ENCODE measurements at places on chromosomes 4 and X.

DNA sequence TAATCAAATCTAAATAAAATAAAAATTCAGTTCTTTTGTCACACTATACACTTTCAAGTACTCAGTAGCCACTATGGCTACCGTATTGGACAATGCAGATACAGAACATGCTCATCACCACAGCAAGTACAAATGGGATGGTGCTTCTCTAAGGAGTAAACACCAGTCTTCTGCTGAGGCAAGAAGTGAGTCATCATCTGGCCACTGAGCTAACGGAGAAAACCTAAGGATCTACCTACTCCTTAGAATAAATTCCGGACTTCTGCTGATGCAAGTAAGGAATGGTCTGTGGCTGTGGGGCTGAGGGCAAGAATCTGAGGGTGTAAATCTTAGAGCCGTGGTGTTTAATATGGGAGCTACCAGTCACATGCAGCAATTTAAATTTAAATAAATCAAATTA is 11.3 kb upstream of the RBMXL3 start:
- DNase-seq, result no peak

- no peak for DNase-seq
Measured at GRCh38 chrX:10077425-10078188, 79.2 kb upstream of the CLCN4 start.

DNA sequence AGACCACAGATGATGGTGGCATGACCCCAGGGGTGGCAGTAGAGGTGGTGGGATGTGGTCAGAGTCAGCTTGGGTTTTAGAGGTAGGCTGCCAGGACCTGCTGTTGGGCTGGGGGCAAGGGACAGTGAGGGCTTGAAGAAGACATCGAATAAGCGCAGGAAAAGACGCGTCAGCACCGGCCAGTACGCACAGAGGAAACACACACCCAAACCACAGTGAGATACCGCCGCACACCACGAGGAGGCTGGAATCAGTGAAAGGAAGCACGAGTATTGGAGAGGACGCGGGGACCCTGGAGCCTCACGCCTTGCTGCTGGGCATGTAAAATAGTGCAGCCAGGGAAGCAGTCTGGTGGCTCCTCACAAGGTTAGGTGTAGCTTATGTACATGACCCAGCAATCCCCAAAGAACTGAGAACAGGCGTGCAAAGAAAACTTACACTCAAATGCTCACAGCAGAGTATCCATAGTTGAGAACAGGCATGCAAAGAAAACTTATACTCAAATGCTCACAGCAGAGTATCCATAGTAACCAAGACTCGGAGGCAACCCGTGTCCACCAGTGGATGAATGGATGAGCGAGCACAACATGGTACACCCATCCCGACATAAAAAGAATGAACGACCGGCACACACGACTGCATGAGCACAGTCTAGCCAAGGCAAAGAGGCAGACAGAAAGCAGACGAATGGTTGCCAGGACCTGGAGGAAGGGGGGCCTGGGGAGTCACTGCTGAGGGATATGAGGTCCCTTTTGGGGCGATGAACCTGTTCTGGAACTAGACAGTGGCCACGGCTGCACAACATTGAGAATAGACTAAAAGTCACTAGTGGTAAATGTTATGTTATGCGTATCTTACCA is 13.3 kb downstream of the PDZD4 start:
- DNase-seq, result no peak

DNA sequence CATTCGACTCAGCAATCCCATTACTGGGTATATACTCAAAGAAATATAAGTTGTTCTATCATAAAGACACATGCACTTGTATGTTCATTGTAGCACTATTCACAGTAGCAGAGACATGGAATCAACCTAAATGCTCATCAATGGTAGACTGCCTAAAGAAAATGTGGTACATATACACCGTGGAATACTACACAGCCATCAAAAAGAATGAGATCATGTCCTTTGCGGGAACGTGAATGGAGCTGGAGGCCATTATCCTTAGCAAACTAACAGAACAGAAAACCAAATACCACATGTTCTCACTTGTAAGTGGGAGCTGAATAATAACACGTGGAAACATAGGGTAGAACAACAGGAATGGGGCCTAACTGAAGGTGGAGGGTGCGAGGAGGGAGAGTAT is 44.9 kb downstream of the TMEM131L start:
- no peak for DNase-seq

DNA sequence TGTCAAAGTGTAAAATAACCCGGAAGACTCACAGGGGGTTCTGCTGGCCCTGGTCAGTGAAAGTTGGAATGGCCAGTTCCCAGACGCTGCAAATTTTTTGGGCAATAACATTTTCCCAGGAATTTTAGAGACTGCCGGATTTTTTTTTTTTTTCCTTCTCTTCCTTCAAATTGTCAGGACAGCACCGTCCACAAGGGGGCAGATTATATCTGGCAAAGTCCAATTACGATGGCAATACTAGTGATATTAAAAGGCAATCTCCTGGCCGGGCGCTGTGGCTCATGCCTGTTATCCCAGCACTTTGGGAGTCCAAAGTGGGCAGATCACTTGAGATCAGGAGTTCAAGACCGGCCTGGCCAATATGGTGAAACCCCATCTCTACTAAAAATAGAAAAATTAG is 20.5 kb downstream of the SLC25A5 start:
- no peak for DNase-seq

- no peak for DNase-seq
Measured at GRCh38 chr4:161583549-161583948, 580.3 kb downstream of the FSTL5 start.

GRCh38 chr4:59698041-59698440 is 1502.1 kb upstream of the ADGRL3 start:
- no peak for DNase-seq

Measured in AG09309 (cell line).